ENCODE measurements at places on chromosomes 7 and 10.
A peak's percentile ranks its signal among the peaks of the same experiment; 100 is the strongest.

- DNase-seq = no peak
Measured at GRCh38 chr7:128793181-128793547, 1.4 kb downstream of the CCDC136 start.

GRCh38 chr10:70593513-70593890 lies 9.0 kb downstream of the PRF1 start:
- no peak for DNase-seq

DNA sequence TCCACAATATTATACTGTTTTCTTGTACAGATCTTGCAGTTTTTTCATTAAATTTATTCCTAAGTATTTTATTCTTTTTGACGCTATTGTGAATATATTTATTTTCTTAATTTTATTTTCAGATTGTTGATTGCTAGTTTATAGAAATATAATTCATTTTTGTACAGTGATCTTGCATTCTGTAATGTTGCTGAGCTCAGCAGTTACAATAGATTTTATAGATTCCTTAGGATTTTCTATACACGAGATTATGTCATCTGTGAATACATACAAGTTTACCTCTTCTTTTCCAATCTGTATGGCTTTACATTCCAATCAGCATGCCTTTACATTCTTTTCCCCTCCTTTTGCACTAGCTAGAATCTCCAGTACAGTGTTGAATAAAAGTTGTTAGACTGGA lies 130.0 kb downstream of the C1GALT1 start:
- DNase-seq = no peak

GRCh38 chr7:98826811-98827231 lies 43.0 kb downstream of the TMEM130 start:
- no peak for DNase-seq

DNA sequence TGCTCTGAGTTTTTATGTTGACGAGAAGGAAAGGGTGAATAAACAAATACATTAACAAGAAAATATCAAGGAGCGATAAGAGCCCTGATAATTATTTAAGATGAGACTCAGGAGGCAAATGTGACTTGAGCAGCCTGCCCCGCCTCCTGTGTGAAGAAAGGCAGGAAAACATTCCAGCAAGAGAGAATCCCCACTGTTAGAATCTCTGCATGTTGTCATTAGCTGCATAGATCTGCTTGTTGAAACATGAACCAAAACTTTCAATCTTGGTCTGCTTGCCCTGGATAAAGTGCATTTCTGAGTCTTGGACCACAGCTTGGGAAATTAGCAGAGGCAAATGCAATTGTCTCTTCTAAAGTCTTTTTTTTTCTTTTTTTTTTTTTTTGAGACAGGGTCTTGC lies 120.0 kb downstream of the DPP6 start:
- no peak for DNase-seq

GRCh38 chr7:21066221-21066620 lies 279.5 kb upstream of the SP8 start:
- no peak for DNase-seq

GRCh38 chr10:87505366-87506111 lies 846 bp downstream of the MINPP1 start:
- DNase-seq = peak; percentile 35

DNA sequence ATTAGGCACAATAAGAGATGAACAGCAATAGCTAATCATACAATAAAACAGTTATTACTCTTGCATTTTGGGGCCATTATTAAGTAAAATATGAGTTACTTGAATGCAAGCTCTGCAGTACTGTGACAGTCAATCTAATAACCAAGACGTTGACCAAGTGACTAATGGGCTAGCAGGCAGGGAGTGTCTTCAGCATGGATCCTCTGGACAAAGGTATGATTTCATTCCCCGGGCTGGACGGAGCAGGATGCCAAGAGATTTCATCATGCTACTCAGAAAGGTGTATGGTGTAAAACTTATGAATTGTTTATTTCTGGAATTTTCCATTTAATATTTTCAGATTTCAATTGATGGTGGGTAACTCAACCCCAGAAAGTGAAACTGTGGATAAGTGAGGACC lies 80.9 kb downstream of the SHH start:
- DNase-seq = no peak

DNA sequence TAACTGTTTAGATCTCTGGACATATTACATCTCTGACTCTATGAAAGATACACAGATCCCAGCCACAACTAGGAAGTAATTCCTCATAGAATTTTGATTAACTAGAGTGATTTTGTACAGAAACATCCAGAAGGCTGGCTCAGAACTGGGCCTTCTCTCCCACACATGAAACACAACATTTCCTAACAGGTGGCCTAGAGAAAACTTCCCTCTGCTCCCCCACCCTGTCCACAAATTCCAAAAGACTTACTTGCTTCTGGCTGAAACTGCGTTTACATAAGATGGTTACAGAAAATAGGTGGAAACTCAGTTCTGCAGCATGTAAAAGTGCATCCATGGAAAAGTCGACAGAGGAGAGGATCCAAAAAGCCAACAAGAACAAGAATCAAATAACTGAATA lies 132.9 kb downstream of the FZD1 start:
- no peak for DNase-seq

DNA sequence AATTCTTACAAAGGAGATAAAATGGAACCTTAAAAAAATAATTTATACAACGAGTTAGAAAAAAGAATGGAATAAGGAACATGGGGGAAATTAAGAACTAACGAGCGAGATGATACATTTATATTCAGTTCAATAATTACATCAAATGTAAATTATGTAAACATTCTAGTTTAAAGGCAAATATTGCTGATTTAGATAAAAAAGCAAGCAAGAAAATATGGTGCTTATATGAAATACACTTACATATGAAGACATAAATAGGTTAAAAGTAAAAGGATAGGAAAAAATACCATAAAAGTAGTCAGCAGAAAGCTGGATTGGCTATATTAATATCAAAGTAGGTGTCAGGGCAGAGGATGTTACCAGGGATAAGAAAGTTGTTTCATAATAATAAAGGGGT lies 127.0 kb upstream of the AHR start:
- DNase-seq = no peak
